Left kidney (tissue), 8 donors: ENCODE measurements at places on chromosomes 11 and 22. TPM values are rescaled to one million over a fixed set of nuclear protein-coding genes. Genes with fewer than 3 reads are reported as not detected.

The CREB3L1 gene
- 12.2 TPM for polyA plus RNA-seq

GRCh38 chr11:124344346-124344745 is 24.3 kb upstream of the OR8D2 start:
- no peak for DNase-seq

- DNase-seq, result no peak
Observed at GRCh38 chr11:20037396-20038153, 122.7 kb downstream of the DBX1 start.

GRCh38 chr11:33064866-33065265 is 25.5 kb downstream of the TCP11L1 start:
- no peak for DNase-seq

DNA sequence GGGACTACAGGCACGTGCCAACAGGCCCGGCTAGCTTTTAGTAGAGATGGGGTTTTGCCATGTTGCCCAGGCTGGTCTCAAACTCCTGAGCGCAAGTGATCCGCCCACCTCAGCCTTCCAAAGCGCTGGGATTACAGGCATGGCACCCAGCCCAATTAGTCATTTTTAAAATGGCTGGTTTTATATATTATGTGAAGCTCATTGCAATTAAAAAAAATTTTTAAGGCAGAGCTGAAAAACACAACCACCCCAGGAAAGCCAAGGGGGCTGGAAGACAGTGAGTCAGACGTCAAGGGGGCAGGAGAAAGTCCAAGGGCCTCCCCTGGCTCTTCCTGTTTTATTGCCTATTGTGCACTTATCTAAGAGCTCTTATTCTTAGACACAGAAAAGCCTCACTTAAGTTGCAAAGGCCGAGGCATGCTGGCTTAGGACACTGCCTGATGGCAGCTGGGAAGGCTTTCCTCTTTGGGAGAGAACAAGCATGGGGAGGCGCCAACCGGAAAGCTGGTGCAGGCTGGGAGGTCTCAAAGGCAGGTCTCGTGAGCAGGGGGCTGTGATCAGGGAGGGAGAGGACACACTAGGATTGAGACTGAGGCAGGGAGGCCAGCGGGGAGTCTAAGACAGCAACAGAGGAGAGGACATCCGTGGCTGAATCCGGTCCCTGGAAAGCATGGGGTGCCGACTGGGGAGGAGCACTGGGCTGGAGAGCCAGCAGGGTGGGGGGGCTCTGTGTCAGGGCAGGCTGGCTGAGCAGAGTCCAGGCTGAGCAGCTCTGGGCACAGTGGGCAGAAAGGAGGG is 11.1 kb upstream of the OSM start:
- DNase-seq, result no peak

The BAIAP2L2 gene
- 8.5 TPM for polyA plus RNA-seq

- DNase-seq, result no peak
Observed at GRCh38 chr22:49352361-49353169, 475.1 kb downstream of the BRD1 start.

DNA sequence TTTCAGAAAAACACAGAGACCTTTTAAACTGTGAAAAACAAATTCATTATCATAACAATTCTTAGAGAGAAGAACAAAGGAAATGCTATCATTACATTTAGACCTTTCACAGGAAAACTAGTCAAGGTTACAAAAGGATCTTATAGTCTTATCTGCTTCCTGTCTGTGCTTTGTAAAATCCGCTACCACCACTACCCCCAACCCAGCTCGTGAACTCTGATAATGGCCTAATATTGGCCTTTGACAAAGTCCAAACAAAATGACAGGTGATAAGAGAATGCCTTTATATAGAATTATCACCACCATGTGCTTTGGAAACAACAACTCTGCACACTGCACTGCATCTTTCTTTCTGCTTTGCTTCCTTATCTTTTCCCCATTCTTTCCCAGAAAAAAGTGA is 272.5 kb downstream of the SBF2 start:
- no peak for DNase-seq

The NCF4 gene
- polyA plus RNA-seq, result 2.0 TPM

DNA sequence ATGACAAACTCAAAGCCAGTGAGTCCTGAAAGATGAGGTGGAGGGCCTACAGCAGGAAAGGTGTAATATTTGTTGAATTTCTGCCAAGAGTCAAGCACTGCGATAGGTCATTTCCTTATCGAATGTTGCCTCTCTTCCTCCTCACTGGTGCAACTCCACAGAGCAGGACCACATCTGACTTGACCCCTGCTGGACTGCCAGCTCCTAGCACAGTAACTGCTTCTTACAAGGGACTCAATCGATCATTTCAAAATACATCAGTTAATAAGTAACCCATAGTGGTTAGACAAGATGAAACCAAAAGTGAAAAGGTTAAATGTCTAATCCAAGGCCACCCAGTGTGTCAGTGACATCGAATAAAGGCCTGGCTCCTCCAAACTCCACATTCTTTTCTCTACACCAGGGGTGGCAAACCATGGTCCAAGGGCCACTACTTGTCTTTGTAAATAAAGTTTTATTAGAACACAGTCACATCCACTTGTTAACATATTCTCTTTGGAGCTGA is 98.5 kb upstream of the CSNK2A3 start:
- DNase-seq, result no peak

- no peak for DNase-seq
Observed at GRCh38 chr11:47285969-47286770, 16.2 kb downstream of the MADD start.

GRCh38 chr11:71200172-71200716 is 52.1 kb downstream of the SHANK2 start:
- no peak for DNase-seq

- DNase-seq, result no peak
Observed at GRCh38 chr22:26904483-26904882, 247.1 kb downstream of the MIAT start.

The C11orf21 gene
- 0.43 TPM for polyA plus RNA-seq
